ENCODE measurements at places on chromosomes 1 and 21.

DNA sequence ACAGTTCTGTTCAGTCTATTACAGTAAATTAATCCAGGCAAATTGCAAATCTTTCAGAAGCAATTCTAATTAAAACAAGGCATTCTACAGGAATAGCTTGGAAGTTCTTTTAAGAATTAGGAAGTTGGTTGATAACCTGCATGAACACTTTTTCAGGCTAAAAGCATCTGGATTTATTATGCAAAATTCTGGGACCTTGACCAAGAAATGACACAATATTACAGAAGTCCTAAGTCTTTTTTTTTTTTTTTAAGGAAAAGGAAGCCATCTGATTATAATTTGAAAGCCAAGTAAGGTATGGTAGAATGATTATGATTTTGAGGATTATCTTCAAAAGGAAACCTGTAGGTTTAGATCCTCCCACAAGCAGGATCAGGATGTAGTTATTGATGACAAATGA lies 74.7 kb upstream of the KCNK2 start:
- no peak for DNase-seq

DNA sequence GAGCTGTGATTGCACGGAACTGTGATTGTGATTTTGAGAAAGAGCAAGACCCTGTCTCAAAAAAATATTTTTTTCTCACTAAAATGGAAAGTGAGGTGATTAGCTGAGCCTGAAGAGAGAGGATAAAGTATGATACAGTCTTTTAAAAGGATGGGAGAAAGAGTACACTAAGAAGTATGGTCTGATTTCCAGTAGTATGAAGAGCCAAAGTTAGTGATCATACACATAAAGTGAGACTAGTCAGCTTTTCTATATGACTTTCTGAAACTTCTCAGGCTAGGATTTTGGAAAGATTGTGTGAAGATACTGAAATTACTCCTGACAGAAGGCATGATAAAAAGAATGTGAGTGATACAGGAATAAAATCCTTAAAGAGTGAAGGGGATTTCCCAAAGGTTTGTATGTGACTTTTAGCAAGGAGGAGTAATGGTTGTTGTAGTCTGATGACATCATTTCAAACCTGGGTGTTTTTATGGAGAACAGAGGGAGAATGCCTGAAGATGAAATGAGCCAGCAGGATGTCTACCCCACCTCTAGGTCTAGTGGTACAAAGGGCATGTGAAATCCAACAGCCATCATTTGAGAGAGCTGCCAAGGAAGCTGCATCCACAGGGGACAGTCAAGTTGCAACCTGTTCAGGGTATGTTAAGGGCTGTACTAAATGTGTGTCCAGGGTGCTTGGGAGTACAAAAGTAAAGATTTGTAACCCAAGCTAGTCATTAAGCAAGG lies 157.7 kb downstream of the PIK3R3 start:
- no peak for DNase-seq

DNA sequence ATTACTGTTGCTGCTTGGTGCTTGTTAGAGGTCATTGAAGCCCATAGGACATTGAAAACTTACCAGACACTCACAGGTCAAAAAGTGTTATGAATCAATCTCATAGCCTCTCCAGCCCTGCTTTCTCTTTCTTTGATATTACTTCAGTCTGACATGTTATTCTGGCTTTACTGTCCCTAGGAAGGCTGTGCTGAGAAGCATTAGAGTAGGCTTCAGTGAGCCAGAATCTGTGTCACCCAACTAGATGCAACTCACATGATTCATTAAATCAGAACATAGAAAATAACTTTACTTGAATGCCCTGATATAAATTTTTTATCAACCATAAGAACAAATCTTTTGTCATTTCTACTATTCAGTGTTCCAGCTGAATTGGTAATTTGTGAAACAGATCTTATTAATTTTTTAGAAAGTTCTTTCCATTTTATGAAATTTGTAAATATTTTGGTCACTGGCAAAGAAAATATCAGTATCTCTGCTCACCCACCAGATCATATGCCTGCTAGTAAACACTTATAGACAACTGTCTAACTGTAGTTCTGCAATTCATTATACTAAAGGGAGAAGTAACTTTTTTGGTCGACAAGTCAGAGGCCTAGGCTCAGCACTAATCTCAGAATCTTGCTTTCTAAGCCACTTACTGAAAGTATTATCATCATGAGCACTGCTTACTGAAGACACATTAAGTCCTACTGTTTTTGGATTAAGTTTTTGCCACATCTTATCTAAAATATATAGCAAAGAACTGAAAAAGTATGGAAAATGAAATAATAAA lies 48.2 kb downstream of the RPAP2 start:
- no peak for DNase-seq

- DNase-seq = no peak
Observed at GRCh38 chr1:226982451-226983177, 42.5 kb downstream of the COQ8A start.

DNA sequence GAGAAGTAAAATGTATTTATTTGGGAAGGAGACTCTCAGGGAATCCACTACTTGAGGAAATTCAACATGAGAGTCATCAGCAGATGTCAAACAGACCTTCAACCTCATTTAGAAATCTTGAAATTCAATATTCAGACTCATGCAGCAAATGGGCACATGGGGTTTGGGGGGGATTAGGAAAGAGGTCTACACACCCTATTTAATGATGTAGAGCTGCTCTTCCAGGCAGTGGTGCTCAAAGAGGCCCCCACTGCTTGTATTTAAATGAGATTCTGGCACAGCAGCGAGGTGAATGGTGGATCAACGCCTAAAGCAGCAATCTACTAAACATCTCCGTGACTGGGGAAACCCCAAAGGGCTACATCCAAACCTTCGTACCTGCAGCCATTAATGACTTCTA lies 213.2 kb upstream of the C8B start:
- DNase-seq = no peak

DNA sequence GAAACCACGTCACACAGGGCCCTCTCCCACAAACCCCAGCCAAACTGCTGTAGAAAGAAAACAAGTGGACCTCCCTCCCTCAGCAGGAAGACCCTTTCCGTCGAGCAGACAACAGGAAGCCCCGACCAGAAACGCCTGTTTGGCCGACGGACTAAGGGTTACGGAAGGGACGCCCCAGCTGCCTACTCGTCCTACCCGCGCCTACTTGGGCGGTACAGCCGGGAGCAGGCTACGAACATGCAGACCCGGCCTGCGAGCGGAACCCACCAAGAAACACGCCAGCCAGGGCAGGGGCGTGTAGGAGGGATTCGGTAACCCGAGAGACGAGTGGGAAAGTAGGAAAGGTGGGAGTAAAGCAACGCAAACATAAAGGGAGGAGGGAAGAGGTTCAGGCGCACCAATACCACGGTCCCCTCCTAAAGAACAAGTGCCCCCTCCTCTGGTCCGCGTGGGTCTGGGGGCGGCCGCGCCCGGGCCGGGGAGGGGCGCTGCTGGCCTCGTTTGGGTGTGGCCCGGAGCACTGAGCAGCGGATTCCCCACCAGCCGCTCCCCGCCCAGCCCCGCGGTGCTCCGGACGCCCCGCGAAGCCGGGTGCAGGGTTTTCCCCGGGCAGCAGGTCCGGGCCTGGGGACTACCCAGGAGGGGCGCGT lies 450 bp downstream of the S100A10 start:
- DNase-seq = peak; percentile 44

GRCh38 chr1:172935062-172935592 lies 115.6 kb downstream of the TNFSF18 start:
- DNase-seq = no peak

GRCh38 chr21:45588871-45589491 lies 46.7 kb upstream of the SLC19A1 start:
- DNase-seq = no peak

GRCh38 chr1:161259765-161260164 lies 1.2 kb downstream of the PCP4L1 start:
- DNase-seq = no peak

- DNase-seq = no peak
Observed at GRCh38 chr1:168656485-168656884, 72.5 kb downstream of the DPT start.

DNA sequence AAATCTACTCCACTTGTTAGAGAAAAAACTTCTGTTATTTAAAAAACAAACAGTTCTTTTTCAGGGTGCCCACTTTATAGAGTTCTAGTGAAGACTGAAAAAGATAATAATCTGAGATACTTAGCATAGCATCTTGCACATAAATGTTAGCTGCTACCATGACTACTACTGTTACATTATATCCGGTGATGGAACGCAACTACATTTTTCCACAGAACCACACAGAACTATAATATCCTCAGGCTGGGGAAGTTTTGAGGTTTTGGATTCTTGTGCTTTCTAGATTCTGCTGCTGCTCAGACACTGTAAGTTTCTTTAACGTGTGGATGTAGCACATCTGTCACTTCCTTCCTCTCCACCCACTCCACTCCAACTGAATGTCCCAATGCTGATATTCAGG lies 110.3 kb downstream of the PTPN14 start:
- DNase-seq = no peak

- no peak for DNase-seq
Observed at GRCh38 chr1:224373008-224373590, 16.4 kb downstream of the CNIH4 start.

GRCh38 chr1:87805666-87806378 lies 477.1 kb downstream of the LMO4 start:
- DNase-seq = no peak

Data from left ventricle myocardium inferior (tissue), 1 donor.